Activated CD4-positive, alpha-beta memory T cell treated with anti-CD3 and anti-CD28 coated beads, Interleukin-2, amount 10 ng/mL, durations not matched to agents 7 days and 5 days (primary cell): ENCODE measurements at places on chromosomes 2 and 18.

DNA sequence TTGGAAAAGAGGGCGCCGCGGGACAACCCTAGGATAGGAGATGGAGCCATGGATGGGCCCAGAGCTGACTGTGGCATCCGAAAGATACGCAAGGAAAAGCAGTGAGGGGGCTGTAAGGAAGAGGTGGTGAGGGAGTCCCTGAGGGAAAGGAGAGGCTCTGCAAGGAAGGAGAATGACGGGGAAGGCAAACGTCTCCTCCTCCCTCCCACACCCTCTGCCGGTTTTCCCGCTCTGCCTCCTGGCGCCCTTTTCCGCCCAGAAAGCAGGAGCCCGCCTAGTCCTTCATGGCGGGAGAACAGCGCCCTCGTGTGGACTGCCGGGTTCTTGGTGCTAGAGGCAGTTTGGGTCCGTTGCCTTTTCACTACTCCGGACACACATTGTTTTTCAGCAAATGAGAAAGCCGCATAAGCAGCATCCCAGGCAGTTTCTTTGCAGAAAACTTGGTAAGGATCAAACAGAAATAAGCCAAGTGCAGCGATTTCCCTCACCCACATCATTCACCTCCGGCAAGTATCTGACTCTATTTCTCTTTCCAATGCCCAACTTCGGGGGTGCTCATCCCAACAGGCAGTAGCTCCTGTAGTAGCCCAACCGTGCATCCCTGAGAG, 200.4 kb downstream of the INO80D start:
- DNase-seq: peak; percentile 72

DNA sequence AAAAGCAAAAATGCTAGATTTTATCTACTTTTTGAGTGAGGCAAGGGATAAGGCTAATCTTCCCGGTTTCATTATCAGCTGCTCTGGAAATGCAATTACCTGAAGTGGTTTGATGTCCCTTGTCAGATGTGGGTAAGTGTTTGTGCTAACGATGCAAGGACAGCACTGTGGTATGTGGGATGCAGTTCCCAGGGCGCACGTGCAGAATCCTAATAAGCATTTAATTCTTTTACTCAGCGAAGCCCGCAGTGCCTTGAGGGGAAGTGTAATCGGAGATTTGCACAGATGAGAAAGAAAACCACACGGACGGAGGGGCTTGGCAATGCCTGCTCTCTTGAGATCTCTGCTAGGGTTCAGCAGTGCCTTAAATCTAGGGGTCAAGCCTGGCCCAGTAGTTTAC, 108.5 kb upstream of the LYPD6 start:
- no peak for DNase-seq

GRCh38 chr2:55010149-55010591, 40.1 kb downstream of the RTN4 start:
- peak; percentile 56 for DNase-seq

- no peak for DNase-seq
Observed at GRCh38 chr2:67835266-67835665, 227.5 kb downstream of the C1D start.

GRCh38 chr2:183222751-183223150, 98.5 kb downstream of the NUP35 start:
- no peak for DNase-seq

GRCh38 chr2:25035537-25036220, 6.2 kb upstream of the EFR3B start:
- DNase-seq: no peak

GRCh38 chr2:196041786-196042185, 26.9 kb downstream of the DNAH7 start:
- DNase-seq: no peak
